RPMI8226 (cell line): ENCODE measurements at places on chromosomes 11 and 22.
A peak's percentile ranks its signal among the peaks of the same experiment; 100 is the strongest.

GRCh38 chr11:46363031-46363407 is 15.8 kb downstream of the DGKZ start:
- DNase-seq: no peak

- DNase-seq: no peak
Measured at GRCh38 chr11:10941414-10941813, 83.6 kb upstream of the ZBED5 start.

- DNase-seq: no peak
Measured at GRCh38 chr22:38219632-38220031, 17.8 kb downstream of the MAFF start.

DNA sequence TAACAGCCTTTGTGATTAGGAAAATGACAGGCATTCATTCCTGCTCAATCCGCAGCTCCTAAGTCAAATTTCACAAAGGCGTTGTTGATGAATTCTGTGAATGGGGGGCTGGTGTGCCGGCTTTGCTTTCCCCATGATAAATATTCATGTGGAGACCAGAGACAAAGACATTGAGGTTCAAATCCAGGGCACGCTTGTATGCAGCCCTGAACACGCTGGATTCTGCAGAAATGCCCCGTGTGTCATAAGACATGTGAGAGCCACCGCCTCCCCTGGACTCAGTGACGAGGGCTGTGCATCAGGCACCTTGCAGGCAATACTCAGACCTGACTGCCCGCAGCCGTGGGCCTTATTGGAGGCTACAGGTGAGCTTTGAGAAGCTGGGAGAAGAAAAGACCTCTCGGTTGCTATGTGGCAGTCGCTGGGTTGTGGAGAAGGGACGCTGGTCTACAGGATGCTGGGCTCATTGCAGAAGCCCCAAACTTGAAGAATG is 906.2 kb downstream of the BRD1 start:
- DNase-seq: no peak

DNA sequence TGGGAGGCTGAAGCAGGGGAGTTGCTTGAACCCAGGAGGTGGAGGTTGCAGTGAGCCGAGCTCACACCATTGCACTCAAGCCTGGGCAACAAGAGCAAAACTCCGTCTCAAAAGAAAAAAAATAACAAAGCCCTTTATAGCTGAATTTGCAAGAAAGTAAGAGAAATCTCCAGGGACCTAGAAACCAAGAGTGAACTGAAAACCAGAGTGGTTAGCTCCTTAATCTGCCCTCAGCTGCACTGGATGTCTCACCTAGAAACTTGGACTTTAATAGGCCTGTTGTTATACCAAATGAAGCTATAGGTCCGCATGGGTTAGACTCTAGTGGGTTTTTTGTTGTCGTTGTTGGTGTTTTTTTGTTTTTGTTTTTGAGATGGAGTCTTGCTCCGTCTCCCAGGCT is 4.1 kb downstream of the NEU3 start:
- no peak for DNase-seq

DNA sequence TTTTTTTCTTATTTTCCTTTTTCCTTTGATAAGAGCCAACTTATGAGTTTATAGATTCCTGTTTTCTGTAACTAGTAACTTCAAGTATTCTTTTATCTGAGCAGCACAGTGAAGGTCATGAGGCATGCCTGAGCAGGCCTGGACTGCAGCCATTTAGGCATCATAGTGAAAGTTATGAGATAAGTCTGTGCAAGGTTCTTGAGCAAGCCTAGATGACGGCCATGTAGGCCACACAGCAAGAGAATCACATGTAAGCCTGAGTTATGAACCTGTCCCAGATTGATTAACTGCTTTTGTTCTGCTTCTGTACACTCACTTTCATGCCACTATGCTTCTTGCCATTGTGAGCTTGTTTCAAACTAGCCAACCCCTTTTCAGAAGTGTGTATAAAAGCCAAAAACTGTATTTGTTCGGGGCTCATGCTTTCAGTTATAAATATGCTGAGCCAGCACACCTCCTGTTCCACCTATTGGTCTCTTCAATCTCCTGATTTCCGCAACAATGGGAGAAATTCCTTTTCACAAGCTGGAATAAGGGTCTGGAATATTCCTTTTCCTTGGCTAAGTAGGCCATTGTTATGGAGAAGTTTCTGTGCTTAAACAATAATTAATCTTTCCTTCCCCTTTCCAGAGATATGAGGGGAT is 745.7 kb downstream of the FAM181B start:
- DNase-seq: no peak

DNA sequence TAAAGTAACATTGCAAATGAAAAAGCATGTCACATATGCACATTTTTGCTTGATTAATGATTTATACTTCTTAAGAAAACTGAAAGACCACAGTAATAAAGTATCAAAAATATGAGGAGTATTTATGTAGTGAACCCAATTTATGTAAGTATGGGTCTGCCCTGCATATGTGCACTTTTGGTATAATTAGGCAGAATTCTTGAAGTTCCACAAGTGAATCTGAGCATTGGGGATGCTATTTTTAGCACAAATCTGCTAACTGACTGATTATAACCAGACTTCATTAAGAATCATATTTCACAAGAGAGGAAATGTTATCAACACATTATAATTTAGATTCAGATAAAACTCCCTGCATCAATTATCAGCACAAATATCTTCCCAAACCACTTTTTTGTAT is 407.1 kb upstream of the LRRC4C start:
- DNase-seq: no peak

- DNase-seq: no peak
Measured at GRCh38 chr11:38718049-38718448, 2120.0 kb upstream of the RAG2 start.

- DNase-seq: no peak
Measured at GRCh38 chr11:20493340-20493739, 105.8 kb downstream of the PRMT3 start.

- peak; percentile 34 for DNase-seq
Measured at GRCh38 chr11:76588455-76589325, 81.9 kb downstream of the LRRC32 start.

- peak; percentile 36 for DNase-seq
Measured at GRCh38 chr11:69172674-69173073, 16.9 kb downstream of the SMIM38 start.

DNA sequence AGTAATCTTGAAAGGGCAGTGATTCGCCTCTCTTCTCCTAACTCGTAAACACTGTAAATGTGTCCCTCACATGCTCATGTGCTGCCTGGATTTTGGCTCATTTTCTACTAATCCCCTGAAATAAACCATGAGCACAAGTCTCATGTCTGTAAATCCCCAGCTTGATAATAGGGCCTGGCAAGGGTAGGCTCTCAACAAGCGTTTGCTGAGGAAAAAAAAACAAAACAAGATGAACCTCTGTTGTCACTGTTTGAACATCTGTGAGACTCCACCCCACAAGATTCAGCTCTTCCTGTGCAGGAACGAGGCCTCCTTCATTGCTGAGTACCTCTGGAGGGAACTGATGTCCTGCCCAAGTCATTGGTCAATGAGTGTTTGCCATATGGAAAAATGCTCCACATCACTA is 4.5 kb upstream of the CYB5R2 start:
- DNase-seq: no peak

DNA sequence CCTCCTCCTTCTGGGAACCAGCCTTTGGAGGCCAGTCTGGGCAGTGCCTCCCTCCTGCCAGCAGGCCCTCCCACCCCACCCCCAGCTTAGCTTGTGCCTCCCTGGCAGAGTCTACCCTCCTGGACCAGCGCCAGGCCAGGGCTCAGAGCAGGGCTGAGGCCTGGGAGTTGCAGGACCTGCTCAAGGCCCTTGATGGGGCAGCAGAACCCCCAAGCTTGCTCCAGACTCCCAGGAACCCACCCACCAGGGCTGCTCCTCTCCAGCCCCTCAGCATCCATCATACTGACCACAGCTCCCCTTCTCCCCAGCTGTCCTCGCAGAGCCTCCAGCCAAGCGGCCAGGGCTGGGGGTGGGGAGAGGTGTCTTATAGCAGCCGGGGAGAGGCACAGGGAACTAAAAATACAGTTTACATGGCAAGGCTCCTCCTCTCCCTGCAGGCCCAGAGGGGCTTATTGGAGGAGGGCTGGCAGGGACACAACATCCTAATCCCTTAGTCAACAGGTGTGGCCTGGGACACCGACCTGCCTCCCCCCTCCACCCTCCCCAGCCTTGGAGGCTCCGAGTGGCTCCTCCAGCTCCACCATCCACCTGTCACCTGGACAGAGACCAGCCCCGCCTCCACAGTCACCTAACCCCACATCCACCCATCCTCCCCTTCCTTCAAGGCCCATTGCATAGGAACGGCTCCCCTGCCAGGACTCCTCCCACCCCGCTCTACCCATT is 5.2 kb upstream of the MB start:
- peak; percentile 89 for DNase-seq

- DNase-seq: peak; percentile 11
Measured at GRCh38 chr11:95076416-95076815, 9.7 kb downstream of the SRSF8 start.

GRCh38 chr11:20308601-20309000 is 54.9 kb upstream of the HTATIP2 start:
- no peak for DNase-seq

DNA sequence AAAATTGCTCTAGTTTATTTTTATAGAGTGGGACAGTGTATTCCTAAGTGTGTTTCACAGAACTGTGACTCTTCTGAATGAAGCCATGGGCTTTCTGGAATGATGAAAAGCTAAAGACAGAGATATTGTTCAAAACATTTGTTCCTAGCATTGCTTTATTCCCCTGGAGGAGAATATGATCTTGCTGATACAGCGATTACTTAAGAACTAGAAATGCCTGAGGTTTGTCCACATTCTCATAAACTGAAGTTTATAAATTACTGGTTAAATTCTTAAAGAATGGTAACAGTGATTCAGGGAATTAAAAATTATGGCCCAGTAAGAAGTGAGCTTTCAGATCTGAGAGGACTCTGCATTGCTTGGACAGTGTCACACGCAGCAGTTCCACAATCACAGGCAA is 690.3 kb downstream of the FAM181B start:
- DNase-seq: no peak

DNA sequence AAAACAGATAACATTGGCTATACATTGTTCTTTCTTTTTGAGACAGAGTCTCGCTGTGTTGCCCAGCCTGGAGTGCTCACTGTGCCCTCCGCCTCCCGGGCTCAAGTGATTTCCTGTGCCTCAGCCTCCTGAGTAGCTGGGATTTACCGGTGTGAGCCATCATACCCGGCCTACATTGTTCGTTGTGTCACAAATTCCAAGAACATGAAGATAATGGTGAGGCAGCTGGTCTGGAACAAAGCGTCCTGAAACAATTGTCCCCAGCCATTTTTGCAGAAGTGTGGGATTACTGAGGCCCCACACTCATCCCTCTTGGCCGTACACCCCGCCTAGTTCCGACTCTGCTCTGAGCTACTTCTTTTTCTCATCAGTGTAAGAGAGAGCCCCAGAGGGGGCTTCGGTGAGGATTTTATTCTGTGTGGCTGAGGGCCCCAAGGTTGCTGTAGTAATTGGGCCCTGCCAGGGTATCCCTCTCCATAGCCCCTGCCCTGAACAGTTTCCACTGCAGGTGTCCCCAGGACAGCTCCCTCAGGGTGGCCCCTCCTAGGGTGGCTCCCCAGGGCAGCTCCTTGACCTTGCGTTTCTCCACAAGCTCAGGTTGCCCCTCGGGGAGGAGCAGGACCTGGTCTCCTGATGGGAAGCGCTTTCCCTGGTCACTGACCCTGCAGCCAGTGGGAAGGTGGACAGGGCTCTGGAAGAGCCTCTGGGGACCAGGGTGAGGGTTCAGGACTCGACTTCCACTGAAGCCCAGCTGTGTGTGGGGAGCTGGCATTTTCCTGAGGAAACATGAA is 13.1 kb upstream of the ARSA start:
- DNase-seq: no peak

- no peak for DNase-seq
Measured at GRCh38 chr11:73996161-73996747, 12.6 kb downstream of the UCP3 start.

DNA sequence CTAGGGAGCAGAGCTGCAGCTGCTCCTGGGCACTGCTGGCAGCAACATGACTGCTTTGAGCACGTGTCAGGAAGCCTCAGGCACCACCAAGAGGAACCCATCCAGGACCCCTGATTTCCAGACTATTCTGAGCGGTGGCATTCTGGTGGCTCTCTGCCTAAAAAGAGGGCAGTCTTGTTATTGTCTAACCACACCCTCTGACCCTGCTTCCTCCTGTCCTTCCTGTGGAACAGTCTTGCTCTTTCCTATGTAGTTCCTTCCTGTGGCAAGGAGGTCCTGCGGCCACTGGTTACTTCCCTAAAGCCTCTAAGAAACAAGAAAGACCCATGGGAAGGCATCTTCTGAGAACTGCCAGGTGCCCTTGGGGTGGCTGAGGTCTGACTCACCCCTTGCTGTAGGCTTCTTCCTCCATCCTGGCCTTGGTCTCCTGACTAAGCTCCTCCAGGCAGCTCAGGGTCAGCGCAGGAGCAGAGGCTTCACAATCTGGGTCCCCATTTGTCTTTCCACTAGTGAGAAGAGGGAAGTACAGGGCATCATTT is 13.1 kb upstream of the LYVE1 start:
- no peak for DNase-seq

DNA sequence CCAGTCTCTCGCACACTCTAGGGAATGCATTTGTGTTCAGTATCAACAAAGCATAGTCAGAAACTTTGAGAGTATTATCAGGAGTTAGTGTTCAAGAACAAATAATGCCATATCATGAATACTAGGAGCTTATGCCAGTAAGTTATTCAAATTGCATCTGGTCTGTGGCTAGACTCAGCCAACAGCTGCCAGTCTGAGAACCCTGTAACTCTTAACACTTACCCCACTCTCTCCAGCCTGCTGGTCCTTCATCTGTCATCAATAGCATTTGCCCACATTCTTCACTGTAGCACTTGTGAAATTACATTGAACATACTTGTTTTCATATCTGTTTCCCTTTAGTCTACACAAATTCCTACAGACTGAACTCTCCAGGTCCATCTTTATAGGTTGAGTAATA is 1157.5 kb upstream of the RAG2 start:
- no peak for DNase-seq

DNA sequence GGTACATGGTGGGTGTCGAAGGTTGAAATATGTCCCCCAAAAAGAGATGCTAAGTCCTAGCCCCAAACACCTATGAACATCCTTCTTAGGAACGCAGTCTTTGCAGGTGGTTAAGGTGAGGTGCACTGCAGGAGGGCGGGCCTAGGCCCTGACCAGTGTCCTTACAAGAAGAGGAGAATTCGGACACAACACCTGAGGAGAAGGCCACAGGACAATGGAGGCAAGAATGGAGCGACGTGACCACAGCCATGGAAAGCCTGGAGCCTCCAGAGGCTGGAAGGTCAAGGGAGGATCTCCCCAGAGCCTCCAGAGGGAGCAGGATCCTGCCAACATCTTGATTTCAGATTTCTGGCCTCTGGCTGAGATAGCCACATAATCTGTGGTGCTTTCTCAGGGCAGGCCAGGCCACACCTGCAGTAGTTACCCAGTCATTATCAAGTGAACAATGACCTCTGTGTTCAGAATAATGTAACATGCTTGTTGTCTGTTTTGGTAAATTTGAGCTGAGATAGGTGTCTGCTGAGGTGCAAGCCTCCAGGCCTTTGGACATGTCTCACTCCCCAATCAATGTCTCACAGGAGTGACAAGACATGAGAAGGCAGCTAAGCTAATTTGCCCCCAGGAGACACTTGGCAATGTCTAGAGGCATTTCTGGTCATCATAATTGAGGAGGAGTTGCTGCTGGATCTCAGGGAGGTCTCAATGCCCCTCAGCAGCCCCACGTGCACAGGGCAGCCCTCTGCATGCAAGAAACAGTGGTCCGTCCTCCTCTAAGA is 498.9 kb downstream of the BRD1 start:
- DNase-seq: no peak

- no peak for DNase-seq
Measured at GRCh38 chr11:2222451-2222850, 47.9 kb downstream of the ASCL2 start.
